ENCODE measurements at places on chromosomes 13 and 19.

DNA sequence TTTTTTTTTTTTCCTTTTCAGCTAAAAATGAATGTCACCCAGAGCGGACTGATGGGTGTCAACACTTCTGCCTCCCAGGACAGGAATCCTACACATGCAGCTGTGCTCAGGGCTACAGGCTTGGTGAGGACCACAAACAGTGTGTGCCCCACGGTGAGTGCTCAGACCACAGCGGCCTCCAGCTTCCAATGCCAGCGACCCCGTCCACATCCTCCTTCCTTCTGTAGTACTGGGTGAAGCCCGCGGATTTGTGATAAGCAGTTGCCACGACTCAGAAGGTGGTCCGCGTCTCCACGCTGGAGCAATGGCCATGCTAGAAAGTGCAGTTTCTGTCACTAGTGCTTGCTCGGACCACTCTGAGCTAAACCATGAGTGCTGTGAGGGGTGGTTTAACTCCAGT lies 6.0 kb downstream of the PROZ start:
- DNase-seq = no peak

- DNase-seq = no peak
Measured at GRCh38 chr13:55219538-55219937, 1921.2 kb upstream of the PRR20A start.

GRCh38 chr13:45615501-45616101 lies at the start of gene ERICH6B:
TSS of gene ERICH6B (minus strand) at chr13:45615739. CDS start at chr13:45597005, 18,734 bp downstream.
- no peak for DNase-seq

DNA sequence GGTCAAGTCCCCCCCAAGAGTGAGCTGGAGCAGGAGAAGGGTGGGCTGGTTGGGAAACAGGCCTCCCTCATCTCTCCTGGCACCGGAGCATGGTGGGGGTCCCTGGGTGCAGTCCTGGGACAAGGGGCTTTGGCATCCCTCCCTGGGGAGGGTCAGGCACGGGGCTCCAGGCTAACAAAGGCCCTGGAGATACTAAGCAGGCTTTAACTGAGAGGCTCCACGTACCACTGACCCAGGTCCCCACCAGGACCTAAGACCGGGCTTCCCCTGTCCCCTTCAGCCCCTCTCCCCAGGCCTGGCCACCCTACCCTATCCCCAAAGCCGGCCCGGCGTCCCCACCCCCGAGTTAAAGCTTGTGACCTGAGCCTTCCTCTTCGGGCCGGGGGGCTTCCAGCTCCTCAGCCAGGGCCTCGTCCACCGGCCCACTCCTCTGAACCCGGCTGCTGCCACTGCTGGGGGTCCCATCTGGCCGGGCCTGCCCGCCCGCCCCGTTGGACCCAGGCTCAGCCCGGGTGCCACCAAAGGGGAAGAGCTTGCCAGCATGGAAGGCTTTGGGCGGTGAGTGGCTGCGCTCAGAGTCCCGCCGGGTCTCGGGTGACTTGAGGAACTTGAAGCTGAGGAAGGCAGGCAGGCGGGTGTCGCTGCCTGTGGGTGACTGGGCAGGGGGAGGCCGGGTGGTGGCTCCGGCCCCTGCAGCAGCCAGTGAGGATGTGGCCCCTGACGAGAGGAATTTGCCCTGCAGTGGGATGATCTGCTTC lies 10.1 kb downstream of the ANO8 start:
- DNase-seq = no peak

DNA sequence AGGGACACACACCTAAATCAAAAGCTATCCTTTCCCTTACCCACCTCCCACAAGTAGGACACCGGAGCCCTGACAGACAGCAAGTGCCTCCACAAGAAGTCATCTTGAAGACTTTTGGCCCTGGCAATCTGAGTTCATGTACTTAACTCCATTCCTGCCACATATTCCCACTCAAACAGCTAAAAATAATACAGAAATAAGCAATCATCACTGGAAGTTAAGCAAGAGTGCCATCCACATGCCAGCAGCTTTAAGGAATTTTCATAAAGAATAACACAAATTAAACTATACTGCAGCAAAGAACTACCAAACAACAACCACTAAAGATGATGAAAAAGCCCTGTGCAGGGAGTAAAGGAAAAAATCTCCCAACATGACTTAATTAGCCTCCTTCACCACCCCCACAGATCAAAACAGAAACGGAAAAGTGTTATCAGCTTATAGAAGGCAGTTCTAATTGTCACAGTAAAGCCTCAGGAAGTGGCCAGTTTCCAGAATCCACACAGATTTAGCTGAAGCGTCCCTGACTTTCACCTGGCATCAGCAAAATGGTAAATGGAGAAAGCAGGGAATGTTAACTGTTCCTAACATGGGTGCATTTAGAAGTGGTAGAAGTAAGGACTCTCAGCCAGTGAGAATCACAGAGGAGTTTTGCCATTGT lies 343.9 kb downstream of the TBC1D4 start:
- no peak for DNase-seq

- DNase-seq = peak; percentile 24
Measured at GRCh38 chr19:29260477-29261317, 47.7 kb upstream of the UQCRFS1 start.

DNA sequence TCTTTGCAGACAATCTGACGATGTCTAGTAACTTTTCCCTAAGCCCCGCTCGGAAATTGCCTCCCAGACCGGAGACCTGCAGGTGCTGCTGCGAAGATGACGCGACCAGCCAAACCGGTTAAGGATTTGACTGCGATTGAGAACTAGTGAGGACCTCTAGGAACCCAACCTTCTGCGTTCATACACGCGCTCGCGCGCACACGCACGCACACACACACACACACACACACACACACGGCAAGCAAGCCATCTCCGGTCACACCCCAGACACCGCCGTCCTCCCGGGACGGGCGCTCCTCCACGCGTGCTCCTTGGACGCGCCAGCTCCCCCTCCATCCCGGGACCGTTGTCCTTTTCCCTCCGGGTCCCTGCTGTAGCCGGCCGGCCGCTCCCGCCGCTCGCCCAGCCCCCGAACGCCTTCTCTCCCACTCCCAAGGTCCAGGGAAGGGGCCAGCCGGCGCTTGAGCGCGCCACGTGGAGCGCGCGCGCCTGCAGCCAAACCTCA lies 1.2 kb downstream of the TBC1D4 start:
- DNase-seq = peak; percentile 57

- DNase-seq = no peak
Measured at GRCh38 chr19:31099515-31100205, 249.6 kb downstream of the TSHZ3 start.

DNA sequence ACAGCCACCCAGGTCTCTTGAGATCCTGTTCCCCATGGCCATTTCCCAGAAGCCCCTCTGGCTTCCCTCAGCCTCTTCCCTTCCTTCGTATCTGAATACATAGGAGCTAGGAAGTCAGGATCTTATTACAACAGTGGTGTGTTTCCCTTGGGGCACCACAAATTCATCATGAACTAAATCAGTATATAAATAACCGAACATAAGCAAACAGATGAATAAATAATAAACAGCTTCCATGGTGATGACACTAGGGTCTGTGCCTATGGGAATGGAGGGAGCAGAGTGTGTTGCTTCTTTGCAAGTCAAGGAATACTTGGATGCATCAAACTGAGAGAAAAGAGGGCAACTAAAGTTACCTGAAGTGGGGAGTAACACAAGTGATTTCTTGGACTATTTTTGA lies 527.6 kb downstream of the LMO7 start:
- no peak for DNase-seq

GRCh38 chr13:113781571-113781970 lies 22.5 kb downstream of the TMEM255B start:
- DNase-seq = no peak

DNA sequence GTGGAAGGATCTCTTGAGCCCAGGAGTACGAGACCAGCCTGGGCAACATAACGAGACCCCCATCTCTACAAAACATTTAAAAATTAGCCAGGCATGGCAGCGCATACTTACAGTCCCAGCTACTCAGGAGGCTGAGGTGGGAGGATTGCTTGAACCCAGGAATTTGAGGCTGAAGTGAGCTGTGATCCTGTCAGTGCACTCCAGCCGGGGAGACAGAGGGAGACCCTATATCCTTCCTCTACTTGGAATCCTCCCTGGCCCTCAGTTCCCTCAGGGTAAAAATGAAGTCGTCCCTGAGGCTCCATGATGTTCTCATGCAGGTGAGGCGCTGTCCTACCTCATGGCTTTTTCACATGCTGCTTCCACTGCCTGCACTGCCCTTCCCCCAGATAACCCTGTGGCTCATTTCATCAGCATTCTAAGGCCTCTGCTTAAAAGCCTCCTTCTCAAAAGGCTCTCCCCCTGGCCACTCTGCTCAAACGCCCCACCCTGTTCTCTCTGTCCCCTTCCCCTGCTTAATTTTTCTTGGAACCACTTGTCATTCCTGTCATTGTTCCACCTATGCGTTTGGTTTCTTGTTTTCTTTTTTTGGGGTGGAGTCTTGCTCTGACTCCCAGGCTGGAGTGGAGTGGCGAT lies 19.2 kb downstream of the DNM2 start:
- no peak for DNase-seq

DNA sequence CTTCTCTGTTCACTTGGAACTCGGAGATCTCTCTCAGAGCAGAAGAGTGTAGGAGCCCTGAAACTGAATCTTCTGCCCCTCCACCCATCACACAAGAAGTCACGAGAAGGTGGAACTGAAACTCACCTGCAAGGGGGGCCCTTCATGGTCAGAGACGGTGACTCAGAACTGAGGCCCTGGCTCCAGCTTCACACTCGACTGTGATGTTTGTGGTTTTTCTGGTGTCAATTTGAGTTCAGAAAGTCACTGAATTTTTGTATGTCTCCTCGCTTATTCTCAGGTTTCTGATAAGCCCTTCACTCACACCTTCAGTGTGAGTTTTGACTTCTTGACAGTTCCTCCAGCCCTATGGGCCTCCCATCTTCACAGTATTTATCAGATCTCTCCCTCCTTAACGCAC lies 23.1 kb downstream of the SIGLEC5 start:
- DNase-seq = no peak

- no peak for DNase-seq
Measured at GRCh38 chr19:44959691-44960090, 4.5 kb downstream of the CLPTM1 start.

DNA sequence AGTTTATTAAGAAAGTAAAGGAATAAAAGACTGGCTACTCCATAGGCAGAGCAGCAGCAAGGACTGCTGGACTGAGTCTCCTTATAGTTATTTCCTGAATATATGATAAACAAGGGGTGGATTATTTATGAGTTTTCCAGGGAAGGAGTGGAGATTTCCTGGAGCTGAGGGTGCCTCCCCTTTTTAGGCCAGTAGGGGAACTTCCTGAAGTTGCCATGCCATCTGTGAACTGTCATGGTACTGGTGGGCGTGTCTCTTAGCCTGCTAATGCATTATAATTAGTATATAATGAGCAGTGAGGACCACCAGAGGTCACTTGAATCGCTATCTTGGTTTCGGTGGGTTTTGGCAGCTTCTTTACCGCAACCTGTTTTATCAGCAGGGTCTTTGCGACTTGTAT lies 13.5 kb downstream of the ZSCAN5A start:
- DNase-seq = no peak

DNA sequence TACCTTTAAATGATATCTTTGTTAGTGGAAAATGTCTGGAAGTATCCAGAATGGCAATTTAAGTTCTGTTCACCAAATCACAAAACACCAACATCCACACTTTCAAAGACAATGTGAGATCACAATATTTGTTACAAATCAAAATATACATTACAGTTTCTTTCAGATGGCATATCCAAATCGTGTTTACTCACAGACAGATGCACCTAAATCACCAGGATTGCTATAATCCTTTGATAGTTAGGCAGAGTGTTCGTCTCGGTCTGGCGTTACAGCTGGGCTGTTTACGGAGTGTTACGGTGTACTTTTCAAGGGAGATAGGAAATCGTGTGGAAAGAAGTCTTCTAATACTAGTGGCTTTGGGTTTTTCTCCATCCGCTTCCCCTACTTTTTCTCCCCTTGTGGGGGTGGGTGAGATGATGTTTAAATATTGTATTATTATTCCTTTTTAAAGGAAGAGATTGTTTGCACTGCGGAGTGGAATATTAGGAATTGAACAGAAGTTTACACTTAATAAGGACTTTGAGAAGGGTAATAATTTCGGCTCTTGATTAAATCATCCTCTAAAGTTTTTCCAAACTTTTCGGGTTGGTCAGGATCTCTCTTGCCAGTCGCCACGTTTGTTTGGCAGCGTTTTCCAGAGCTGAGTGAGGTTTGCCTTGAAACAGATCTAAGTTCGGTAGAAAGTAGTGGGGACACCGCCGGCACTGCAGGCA lies 1.8 kb downstream of the MAB21L1 start:
- DNase-seq = no peak

DNA sequence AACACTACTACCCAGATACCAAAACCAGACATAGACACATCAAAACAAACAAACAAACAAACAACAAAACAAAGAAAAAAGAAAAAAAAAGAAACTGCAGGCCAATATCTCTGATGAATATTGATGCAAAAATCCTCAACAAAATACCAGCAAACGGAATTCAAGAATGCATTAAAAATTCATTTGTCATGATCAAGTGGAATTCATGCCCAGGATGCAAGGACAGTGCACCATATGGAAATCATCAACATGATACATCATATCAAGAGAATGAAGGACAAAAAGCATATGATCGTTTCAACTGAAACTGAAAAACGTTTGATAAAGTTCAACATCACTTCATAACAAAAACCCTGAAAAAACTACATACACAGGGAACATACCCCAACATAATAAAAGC lies 48.9 kb upstream of the CEACAM21 start:
- no peak for DNase-seq

DNA sequence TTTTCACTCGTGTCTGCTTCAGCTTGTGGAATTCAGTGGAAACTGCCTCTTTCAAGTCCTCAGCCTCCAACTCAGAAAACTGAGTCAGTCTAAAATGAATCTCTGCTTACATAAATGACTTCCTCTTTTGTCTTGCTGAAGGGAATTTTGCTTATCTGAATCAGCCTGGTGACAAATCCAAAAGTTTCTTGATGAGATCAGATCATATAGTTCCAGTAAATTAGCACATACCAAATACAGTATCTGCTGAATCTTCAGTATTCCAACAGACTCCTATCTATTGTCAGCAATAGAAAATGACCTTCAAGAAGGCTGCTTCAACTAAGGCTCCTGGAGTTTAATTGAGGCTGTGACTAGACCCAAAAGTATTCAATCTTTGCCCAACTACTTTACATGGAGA lies 290.0 kb downstream of the MZT1 start:
- DNase-seq = peak; percentile 58

DNA sequence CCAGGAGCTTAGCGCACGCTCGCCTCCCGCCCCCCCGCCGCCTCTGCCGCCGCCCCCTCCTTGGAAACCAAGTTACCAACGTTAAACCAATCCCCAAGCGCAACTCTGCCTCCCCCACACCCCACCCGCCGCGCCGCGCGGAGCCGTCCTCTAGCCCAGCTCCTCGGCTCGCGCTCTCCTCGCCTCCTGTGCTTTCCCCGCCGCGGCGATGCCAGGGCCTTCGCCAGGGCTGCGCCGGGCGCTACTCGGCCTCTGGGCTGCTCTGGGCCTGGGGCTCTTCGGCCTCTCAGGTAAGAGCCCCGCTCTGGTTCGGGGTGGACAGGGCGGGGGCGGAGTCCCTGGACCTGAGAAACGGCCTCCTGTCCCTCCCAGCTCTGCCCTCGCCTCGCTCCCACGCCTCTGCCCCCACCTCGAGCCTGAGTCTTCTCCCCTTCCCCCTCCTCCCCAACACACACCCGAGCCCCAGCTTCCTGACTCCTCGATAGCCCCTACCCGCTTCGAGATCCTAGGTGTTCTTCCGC lies at the start of gene ICAM5:
TSS of gene ICAM5 (plus strand) at position 117 of the 521 bp plus-strand sequence. CDS start at position 209, 92 bp downstream.
- peak; percentile 61 for DNase-seq

GRCh38 chr13:93343097-93343496 lies 116.5 kb downstream of the GPC6 start:
- DNase-seq = no peak
